ENCODE measurements at places on chromosomes 1 and 21.

- no peak for DNase-seq
These were observed 92.1 kb upstream of the ADAMTS5 start for GRCh38 chr21:27058673-27059605.

DNA sequence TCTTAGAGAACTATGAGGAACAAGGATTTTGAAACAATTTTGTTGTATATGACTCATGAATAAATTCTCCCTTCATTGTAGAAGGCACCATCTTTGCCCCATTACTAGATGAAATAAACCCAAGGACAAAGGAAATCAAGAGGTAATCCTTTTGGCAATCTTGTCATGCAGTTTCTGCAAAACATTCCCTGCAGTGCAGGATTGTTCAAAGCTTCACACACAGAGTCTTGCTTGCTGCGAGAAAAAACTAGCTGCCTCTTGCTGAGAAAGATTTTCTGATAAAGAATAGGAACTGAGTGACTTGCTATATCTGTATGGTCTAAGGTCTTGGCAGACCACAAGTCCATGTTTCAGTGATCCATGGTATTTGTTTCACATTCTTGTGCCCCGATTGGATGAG, 657.4 kb upstream of the ADGRL4 start:
- no peak for DNase-seq

- no peak for DNase-seq
These were observed 87.6 kb upstream of the WLS start for GRCh38 chr1:68319907-68320306.

- DNase-seq: no peak
These were observed 486.1 kb upstream of the ADGRL2 start for GRCh38 chr1:81314513-81315233.

DNA sequence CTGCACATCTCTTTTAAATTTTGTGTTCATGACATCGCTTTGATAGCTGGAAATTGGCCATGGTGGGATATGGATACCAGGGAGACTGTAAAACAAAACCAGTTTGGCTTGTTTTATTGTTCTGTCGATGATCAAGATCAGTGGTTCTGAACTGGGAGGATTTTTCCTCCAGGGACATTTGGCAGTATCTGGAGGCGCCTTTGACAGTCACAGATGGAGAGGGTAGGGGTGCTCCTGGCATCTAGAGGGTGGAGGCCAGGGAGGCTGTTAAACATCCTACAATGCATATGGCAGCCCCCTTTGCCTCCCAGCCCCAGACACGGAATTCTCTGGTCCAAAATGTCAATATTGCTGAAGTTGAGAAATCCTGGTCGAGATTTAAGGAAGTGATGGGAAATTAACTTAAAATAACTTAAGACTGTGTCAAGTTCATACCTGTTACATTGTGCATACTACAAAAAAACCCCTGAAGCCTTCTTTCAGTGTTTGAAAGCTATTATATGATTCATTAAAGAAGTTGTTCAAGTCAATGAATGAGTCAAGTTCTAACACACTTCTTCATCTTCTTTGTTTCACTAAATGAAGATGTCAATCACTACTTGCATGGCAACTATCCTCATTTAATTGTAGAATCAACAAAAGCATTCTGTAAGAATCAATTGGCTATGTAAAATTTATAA, 150.9 kb downstream of the KCNJ6 start:
- DNase-seq: no peak

DNA sequence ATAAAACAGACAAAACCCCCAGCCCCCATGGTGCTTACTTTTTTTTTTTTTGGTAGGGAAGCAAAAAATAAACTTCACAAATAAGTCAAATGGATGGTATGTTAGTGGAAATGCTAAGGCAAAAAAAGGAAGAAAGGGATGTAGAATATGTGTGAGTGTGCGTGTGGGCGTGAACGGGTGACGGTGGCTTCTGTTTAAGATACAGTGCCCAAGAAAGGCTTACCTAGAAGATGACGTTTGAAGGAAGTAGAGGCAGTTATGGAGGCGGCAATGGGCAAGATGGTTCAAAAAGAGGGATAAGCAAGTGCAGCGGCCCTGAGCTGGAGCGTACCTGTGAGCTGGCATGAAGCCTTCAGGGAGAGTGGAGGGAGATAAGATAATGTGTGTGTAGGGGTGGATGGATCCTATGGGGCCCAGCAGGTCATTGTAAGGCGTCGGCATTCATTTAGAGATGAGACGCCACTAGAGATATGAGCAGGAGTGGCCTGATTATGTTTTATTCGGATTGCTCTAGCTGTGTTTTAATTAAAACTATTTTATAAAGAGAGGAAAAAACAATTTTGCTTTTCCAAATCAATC, 19.9 kb downstream of the LEPR start:
- no peak for DNase-seq

DNA sequence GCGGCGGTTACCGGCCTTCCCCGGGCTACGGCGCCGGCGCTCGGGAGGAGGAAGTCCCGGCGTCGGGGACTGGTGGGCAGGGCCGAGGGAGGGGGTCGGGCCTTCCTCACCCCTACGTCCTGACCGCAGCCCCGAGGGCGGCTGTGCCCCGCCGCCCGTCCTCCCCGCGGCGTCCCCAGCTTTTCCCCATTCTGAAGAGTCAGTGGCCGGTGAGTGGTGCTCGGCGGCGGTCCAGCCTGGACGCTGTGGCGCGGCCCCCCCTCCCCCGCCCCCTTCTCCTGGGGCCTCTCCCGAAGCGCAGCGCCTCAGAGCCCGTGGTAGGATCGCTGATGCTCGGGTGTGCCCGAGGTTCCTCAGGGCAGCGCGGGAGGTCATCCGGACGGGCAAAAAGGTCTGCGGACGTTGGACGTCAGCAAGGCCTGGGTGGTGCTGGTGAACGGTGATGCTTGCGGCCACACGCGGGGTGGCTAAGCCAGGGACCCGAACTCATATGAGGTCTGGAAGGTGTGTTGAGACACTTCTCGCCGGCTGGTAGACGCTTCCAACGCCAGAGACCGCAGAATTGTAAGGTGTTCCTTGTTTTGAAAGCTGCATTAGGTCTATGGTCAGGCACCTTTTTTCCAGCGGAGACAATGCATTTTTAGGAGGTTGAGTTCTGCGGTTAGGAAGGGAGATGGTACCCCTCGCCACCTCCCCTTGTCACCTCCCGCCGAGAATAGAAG, 725 bp downstream of the SLC25A33 start:
- DNase-seq: peak; percentile 37

DNA sequence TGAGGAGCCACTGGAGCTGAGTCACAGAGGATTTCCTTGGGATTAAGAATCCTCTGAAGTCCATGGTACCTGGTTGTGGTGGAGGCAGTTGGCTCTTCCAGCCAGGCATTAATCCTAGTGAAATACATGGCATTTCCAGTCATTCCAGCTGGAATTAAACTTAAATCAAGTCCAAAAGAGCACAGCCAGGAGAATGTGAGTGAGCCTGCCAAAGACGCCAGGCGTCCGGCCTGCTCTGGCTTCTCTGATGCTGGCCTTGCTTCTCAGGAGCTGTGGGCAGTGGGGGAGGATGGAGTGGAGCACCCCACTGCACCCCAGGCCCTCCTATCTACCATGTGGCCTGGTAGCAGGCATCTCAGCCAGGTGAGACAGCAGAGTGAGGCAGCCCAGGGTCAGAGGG, 23.4 kb upstream of the TENT5C start:
- DNase-seq: no peak

Measured in activated naive CD4-positive, alpha-beta T cell (primary cell).